ENCODE measurements at places on chromosomes 12 and 14. TPM values are rescaled to one million over a fixed set of nuclear protein-coding genes. Genes with fewer than 3 reads are reported as not detected.

- H3K4me1 ChIP-seq = no peaks in the 10 kb centered on the region
- H3K27ac ChIP-seq = no peak overlapping the region
- DNase-seq = no peak
- H3K27me3 ChIP-seq = no peaks in the 10 kb centered on the region
- H3K4me3 ChIP-seq = no peak overlapping the region
Measured at GRCh38 chr14:100669011-100669412, 57.7 kb upstream of the DLK1 start.

DNA sequence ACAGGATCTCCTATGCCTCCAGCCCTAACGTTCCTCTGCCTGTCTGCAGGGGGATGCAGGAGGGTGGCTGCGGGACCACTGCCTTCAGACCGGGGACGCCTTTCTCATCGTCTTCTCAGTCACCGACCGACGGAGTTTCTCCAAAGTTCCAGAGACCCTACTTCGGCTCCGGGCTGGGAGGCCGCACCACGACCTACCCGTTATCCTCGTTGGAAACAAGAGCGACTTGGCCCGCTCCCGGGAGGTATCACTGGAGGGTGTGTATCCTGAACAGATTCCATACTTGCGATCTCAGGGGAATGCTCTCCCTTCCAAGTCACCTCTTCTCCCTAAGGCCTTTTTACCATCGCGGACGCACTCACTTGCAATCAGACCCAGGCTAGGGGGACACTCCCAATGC lies 3.0 kb downstream of the REM2 start:
- no peak overlapping the region for H3K4me3 ChIP-seq
- H3K27ac ChIP-seq = no peak overlapping the region
- DNase-seq = no peak
- H3K27me3 ChIP-seq = no peaks in the 10 kb centered on the region
- H3K36me3 ChIP-seq = no peaks in the 10 kb centered on the region

GRCh38 chr12:115611477-115611876 lies 666.0 kb downstream of the MED13L start:
- DNase-seq = no peak
- H3K27me3 ChIP-seq = no peaks in the 10 kb centered on the region
- no peaks in the 10 kb centered on the region for H3K36me3 ChIP-seq
- H3K4me1 ChIP-seq = no peaks in the 10 kb centered on the region

DNA sequence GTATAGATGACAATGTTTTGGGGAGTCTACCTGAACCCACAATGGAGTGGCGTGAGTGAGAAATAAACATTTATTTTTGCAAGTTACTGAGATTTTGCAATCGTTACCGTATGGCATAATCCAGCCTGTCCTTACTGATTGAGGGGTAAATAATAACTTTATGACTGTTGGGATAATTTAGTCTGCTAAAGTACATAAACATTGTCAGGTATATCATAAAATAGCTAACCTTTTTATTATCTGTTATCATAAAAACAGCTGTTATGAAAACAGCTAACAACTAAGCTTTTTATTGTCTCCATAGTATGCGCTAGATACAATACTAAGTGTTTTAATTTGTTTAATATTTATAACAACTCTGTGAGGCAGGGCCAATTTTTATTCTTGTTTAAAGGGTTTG lies 10.3 kb downstream of the ACSS3 start:
- H3K36me3 ChIP-seq = no peaks in the 10 kb centered on the region
- H3K27ac ChIP-seq = no peak overlapping the region
- H3K4me1 ChIP-seq = peaks cover 11% of the 10 kb centered on the region
- H3K4me3 ChIP-seq = no peak overlapping the region

Gene PTPN6
- total RNA-seq = 11.1 TPM

Gene DCN
- 4,675 TPM for total RNA-seq

Gene LTBR
- total RNA-seq = 72.9 TPM

Gene CRIP1
- 15.1 TPM for total RNA-seq
